Cardiac septum (tissue), 1 donor: ENCODE measurements at places on chromosomes 6 and 20. TPM values are rescaled to one million over a fixed set of nuclear protein-coding genes. Genes with fewer than 3 reads are reported as not detected.

Gene RPP21
- 22.1 TPM for total RNA-seq

Gene STAU1
- total RNA-seq = 80.8 TPM

Gene PRPH2
- 0.70 TPM for total RNA-seq

Gene BPIFA2
- not detected for total RNA-seq

Gene RAB44
- 0.11 TPM for total RNA-seq

DNA sequence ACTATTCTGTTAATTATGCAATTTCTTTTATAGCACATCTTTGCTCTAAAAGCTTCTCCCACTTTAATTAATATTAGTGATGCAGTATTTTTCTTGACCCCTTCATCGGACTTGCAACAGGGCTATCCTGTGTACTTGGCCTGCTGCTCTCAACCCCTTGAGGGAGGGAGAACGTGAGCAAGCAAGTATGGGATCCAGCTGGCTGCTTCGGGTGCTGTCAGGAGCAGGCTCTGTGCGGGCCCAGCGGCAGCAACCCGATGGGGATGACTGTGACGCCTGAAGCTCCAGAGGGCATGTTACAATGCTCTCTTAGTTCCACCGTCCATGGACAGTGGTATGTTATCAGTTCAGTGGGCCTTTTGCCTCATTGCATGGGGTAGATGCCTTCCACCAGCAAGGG is 519.8 kb upstream of the CITED2 start:
- no peak for DNase-seq

- DNase-seq = no peak
These were observed 343.1 kb downstream of the TFAP2A start for GRCh38 chr6:10071631-10072220.

GRCh38 chr6:6688283-6688682 is 99.8 kb downstream of the LY86 start:
- DNase-seq = no peak

DNA sequence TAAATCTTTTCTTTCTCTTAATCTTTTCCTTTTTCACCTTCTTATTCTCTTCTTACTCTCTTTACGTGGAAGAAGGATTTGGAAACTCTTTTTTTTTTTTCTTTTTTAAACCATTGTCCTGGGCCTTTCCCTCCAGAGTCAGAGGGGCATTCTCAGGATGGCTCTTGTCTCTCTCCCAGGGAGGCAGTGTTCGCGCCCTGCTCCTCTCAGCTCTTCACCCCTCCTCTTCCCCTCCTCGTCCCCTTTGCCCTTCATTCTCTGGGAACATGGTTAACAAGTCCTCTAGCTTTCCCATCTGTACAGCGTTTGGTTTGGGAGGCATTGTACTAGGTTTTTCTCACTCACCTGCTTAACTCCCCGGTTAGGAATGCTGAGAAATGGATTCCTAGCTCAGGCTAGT is 52.0 kb upstream of the TFB1M start:
- DNase-seq = no peak
